ENCODE measurements at places on chromosomes 1 and 21. TPM values are rescaled to one million over a fixed set of nuclear protein-coding genes. Genes with fewer than 3 reads are reported as not detected.
A peak's percentile ranks its signal among the peaks of the same experiment; 100 is the strongest.

DNA sequence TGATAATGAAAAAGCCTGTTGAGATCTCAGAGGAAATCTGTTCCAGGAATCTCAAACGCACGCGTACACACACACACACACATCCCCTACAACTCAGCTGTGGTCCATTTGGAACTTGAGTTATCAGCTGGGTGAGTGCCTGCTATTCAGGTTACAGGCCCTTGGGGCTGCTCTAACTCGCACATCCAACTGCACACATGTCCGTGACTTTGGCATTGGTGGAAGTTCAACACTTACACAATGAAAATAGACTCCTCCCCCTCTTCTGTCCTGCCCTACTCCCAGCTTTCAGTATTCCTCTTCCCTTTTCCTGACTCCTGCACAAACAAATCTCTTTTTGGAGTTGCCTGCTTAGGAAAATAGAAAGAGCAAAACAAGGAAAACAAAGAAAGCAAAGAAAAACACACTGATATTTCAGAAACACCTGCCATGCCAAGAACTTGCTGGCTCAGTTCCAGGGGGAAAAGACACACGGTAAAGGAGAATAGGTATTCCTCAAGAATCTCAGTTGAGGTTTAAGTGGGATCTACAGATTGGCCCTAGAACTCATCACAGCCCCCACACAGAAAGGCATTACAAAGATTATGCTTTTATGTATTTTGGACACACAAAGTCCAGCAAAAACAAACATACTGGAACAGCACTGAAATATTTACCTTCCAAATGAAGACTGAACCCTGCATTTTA, 140.9 kb downstream of the TGFBR3 start:
- DNase-seq = no peak

DNA sequence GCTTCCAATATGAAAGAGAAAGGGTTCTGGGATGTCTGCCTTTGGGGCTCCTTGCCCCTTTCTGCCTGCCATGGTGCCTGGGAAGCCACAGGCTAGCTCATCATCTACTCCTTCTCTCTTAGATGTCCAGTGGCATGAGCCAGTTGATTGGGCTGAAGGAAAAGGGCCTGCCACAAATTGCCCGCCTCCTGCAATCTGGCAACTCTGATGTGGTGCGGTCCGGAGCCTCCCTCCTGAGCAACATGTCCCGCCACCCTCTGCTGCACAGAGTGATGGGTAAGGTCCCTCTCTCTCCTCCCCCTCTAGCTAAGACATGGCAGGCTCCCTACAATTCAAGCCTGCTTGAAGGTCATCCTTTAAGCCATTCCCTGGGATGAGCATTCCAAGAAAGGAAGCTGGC, 41.0 kb downstream of the PKP1 start:
- DNase-seq = no peak

The C1orf94 gene
- total RNA-seq = not detected

- no peak for DNase-seq
Measured at GRCh38 chr1:156508205-156508954, 7.8 kb upstream of the MEF2D start.

DNA sequence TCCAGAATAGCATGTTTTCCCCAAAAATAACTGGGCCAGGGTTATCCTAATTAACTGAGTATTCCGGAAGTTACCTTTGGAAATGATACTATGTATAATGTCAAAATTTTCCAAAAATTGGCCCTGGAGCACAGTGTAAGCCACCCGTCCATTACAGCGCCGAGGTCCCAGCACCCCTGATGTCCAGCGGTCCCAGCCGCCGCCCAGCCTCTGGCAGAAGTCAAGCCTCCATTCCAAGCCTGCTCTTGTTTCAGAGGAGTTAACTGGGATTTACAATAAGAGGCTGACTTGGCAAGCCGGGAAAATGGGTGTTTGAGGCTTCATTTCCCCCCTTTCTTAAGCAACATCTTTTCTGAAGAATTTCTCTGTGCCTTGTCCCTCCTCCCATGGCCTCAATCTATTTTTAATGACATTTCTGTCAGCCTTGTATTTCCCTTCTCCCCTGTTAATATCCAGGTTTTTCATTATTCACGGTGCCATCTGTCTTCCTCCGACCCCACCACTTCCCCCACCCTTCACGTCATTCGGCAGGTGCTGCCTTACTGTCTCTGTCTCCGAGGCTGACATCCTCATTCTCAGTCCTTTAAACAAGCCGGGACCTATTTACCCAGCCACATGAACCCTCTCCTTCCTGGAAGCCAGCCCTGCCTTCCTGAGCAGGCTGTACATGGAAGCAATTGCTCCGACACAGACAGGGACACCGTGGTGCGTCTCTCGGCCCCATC, 490.9 kb downstream of the NPHP4 start:
- DNase-seq = no peak

The HCRTR1 gene
- total RNA-seq = not detected

GRCh38 chr1:27588256-27589232, 15.4 kb downstream of the AHDC1 start:
- DNase-seq = no peak

DNA sequence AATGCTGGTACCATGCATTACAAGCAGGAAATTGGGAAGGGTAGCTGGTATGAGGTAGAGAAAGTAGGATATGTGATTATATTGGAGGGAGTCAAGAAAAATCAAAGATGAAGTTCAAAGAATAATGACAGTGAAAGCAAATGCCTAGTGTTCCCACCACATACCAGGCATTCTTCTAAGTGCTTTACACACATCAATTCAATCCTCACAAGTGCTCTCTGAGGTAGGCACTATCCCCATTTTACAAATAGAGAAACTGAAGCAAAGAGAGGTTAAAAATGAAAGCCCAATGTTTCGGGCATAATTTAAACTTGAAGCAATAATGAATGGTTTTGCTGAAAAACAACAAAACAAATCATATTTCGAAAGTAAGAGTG, 40.1 kb upstream of the MCOLN3 start:
- no peak for DNase-seq

DNA sequence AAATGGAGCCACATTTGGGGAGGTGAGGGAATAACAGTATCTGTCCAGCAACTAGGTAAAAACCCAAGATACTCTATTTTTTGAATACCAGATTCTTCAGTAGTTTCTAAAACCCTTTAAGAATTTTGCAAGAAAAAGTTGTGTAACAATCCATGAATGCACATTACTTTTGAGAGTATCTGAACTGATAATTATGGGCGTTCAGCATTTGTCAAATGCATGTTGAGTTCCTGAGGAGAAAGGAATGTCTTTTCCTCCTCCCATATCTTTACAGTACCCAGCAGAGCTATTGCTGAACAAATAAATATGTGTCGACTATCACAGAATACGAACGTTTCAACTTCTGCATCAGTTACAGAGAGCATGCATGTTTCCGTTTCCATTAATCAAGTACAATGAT, 104.5 kb downstream of the PCNX2 start:
- DNase-seq = no peak

The ADAM30 gene
- not detected for total RNA-seq

DNA sequence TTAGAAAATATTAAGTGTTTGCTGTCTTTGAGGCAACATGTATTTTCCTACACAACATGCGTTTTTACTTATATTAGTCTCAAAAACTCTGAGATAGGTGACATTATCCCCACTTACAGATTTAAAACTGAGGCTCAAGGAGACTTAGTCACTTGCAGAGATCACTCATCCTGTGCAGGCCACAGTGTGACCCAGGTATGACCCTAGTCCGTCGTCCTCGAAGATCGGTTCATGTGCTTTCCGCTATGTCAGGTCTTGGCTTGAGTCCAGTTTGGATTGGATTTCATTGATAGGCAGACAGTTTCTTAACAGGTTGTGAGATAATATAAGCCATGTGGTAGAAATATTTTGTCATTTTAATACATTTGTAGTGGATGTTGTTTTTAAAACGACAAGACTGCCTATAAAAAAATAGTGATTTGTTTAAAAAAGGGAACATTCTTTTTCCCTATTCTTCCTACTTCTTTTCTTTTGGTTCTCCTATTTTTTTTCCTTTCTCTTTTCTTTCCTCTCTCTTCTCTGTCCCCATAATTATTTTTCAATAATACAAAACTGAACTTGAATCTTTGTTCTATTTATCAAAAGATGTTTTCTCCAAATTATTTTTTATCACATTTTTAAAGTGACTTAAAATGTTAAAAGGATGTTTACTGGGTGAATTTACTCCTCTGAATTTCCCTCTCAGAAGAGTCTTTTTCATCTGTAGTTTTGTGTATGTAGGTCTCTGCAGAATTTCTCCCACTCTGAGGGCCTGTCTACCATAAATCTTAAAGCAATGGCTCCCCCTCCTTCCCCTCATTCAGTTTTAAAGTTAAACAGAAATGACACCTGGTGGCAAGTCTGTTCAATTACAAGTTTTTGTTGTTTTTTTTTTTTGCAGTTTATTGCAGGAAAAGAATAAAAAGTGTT, 81.8 kb downstream of the PHTF1 start:
- peak; percentile 75 for DNase-seq

The HIVEP3 gene
- total RNA-seq = 8.4 TPM

DNA sequence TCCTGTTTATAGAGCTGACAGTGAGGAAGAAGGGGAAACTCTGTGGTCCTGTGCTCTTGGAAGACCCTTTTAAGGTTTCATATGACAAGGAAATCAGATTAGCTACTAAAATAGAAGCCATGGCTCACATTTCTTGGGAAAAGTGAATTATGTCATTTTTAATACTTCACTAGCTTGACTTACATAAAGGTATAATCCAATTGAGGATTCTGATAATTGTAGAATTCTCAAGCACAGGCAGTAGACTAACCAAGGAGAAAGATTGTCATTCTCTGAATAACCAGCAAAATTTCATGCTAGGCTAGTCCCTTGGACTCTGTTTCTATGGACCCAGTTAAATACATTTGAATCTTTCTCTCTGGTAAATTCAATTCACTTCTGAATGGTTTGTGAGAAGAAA, 613.0 kb upstream of the BEND5 start:
- no peak for DNase-seq

The MMP23B gene
- 25.9 TPM for total RNA-seq

DNA sequence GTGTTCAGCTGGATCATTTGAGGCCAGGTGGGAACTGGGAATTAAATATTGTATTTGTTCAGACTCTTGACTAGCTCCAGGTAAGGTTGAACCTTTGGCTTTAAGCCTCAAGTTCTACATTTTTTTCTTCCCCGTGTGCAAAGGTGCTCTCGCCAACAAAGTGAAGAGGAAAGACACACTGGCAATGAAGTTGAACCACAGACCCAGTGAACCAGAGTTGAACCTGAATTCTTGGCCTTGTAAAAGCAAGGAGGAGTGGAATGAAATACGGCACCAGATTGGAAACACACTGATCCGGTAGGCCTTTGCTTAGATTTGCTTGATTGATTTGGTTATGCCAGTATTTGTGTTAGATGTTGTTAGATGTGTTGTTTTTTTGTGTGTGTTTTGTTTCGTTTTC, 25.5 kb upstream of the RCC1 start:
- no peak for DNase-seq

GRCh38 chr1:153277852-153278251, 18.4 kb downstream of the LORICRIN start:
- peak; percentile 75 for DNase-seq

- DNase-seq = peak; percentile 29
Measured at GRCh38 chr21:28393279-28393678, 599.4 kb downstream of the LTN1 start.

GRCh38 chr1:17440827-17441168, 1.3 kb upstream of the RCC2 start:
- DNase-seq = peak; percentile 8

GRCh38 chr1:117308311-117308916, 58.8 kb upstream of the MAN1A2 start:
- DNase-seq = no peak

DNA sequence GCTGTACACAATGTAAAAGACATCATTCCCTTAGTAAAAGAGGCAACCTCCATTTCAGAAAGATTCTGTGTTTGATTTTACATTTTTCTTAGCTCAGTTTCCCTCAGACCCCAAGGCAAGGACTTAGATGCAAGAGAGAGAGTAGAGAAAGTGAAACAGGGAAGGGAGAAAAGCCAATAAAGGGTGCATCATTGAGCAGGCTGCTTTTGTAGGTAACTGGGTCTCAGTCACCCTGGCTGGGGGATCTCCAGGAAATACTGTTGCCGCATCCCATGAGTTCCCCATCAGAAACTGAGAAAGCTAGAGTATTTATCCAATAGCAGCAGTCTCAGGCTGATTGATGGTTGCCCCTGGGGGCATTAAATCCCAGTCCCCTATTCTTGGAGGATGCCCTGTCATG, 23.1 kb upstream of the DNAH14 start:
- no peak for DNase-seq

The C1orf115 gene
- total RNA-seq = 5.9 TPM

GRCh38 chr1:214287884-214288283, 6.9 kb downstream of the SMYD2 start:
- DNase-seq = no peak

The KCNA2 gene
- not detected for total RNA-seq

The KRTAP24-1 gene
- total RNA-seq = not detected

The CLCNKA gene
- total RNA-seq = not detected

DNA sequence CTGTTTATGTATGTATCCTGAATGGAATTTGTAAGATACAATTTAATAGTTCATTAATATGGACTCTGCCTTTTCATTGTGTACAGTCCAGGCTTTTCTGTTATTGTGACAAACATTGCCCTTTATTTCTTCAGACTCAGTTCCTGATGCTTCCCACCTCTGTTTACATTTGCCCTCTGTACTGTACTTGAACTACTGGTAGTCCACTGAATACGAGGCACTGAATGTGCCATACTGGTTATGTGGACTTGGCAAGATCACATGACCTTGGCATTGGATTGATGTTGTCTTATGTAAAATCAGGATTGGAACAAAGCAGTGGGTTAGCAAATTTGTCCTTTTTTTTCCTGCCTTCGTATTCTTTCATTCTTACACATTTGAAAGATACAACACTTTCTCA, 27.8 kb downstream of the RALGPS2 start:
- DNase-seq = no peak

The DNAJB4 gene
- 4.5 TPM for total RNA-seq

The MUTYH gene
- total RNA-seq = 21.4 TPM

GRCh38 chr1:206716870-206717673, 32.4 kb downstream of the MAPKAPK2 start:
- peak; percentile 75 for DNase-seq

The GBP6 gene
- total RNA-seq = 0.17 TPM

DNA sequence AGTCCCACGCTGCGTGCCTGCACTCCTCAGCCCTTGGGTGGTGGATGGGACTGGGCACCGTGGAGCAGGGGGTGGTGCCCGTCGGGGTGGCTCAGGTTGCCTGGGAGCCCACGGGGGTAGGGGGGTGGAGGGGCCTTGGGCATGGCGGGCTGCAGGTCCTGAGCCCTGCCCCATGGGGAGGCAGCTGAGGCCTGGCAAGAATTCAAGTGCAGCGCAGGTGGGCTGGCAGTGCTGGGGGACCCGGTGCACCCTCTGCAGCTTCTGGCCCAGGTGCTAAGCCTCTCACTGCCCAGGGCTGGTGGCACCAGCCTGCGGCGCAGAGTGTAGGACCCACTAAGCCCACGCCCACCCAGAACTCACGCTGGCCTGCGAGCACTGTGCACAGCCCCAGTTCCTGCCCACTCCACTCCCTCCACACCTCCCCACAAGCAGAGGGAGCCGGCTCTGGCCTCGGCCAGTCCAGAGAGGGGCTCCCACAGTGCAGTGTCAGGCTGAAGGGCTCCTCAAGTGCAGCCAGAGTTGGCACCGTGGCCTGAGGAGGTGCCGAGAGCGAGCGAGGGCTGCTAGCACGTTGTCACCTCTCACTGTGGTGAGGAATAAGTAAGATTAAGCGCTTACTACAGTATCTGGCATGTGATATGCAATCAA, 12.8 kb downstream of the TNNI3K start:
- no peak for DNase-seq

The FCRL5 gene
- not detected for total RNA-seq

The GOLT1A gene
- 4.9 TPM for total RNA-seq
